CD4-positive, alpha-beta T cell treated with Interleukin-15 for 1 hour (primary cell): ENCODE measurements at places on chromosomes 5 and 9.

GRCh38 chr9:108083160-108083750, 593.7 kb upstream of the KLF4 start:
- DNase-seq: no peak

GRCh38 chr5:54295651-54296276, 14.6 kb downstream of the ARL15 start:
- DNase-seq: no peak

DNA sequence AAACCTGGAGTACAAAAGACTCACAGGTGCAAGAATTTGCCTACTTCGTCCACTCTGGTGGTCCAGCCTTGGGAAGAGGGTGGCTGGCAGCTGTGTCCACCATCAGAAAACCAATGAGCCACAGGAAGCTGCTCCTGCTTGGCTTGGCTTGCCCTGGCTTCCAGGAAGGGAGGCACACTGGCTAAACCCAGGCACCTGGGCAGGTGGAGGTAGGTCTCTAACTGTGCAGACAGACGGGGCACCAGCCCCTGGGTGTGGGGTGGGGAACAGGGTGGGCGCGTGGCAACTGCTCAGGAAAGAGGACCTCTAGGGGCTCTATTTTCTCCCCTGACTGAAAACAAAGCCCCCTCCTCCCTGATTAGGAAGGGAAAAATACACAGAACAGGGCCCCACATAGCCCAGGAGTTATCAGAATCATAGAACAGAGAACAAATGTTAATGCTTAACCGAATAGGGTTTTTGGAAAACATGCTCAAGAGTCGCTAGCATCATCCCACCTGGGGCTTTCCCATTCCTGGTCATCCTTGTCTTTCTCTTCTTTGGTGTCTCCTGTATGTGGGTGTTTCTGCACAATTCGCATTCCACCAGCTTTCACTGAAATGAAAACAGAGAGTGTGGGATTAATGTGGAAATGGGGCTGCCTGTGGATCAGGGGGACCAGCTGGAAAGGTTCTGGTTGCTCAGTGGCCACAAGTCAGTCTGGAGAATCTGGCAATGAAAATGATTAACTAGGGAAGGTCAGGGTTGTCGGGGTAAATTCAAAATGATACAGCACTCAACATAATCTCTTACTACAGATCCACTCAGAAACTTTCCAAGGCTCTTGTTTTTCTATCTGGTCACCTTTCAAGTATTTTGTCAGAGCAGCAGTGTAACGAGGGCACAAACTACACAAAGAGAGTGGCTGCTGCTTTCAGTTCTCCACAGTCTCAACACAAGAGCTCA, 13.1 kb downstream of the DAP start:
- DNase-seq: no peak

- no peak for DNase-seq
These were observed 43.2 kb downstream of the RFK start for GRCh38 chr9:76351006-76351405.

GRCh38 chr5:148776261-148776660, 50.1 kb upstream of the ADRB2 start:
- no peak for DNase-seq

DNA sequence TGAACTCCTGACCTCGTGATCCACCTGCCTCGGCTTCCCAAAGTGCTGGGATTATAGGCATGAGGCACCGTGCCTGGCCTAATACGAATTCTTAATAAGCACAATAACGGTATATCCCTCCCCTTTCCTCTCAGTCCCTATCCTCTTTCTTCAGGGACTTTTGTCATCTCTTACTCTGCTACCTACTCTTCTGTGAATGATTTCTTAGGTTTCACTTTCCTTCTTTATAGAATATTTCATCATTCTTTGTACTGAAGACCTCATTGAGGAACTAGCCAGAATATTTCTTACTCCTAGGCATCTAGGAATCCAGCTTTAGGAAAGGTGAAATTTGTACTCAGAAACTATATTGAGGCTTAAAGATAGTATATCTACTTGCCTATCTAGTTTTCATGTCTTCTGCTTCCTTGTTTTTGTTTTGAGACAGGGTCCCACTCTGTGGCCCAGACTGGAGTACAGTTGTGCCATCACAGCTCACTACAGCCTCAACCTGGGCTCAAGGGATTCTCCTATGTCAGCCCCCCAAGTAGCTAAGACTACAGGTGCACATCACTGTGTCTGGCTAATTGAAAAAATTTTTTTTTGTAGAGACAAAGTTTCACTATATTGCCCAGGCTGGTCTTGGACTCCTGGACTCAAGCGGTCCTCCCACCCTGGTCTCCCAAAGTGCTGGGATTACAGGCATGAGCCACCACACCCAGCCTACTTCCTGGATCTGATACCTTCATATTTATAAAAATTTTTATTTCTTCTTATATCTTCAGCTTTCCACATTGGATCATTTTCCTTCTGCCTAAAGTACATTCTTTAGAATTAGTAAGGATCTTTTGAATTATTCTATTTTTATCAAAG, 69.7 kb downstream of the GPBP1 start:
- no peak for DNase-seq

DNA sequence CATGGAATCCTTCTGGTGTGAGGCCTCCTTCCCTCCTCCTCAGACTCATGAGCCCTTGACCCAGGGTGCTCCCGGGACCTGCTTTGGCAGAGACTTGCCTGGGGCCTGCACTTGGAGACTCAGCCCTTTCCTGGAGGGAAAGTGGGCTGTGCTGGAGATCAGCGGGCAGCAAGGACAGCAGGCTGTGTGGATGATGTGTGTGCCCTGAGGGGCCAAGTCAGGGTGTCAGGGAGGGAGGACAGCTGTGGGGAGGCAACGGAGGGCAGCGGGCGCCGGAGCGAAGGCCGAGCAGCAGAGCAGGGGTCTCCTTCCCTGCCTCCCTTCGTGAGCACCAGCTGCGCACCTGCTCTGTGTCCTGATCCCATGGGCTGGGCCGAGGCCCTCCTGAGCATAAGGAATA, 6.1 kb upstream of the CSF2 start:
- no peak for DNase-seq

GRCh38 chr5:14125262-14125661, 17.9 kb upstream of the TRIO start:
- DNase-seq: no peak

GRCh38 chr9:125255781-125256391, 5.7 kb upstream of the GAPVD1 start:
- no peak for DNase-seq

- no peak for DNase-seq
These were observed 91.0 kb upstream of the ALDH1B1 start for GRCh38 chr9:38301376-38302106.
